ENCODE measurements at places on chromosomes 5 and 9.

DNA sequence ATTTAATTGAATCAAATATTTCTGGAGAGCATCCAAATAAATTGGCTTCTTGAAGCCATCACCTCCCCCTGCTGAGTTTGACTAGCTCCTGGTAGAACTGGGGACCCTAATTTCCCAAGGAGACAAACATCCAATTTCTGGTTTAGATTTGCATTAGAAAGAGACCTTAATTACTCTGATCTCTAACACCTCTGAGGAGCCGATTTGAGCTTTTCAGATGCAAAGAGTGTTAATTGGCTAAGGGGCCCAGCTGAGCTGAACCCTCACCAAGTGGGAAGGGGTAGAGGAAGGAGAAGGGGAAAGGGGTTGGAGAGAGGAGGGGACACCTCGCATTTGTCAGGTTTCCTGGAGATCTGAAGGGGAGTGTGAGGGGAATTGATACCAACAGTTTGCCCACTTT lies 145.4 kb upstream of the SHB start:
- no peak for DNase-seq

DNA sequence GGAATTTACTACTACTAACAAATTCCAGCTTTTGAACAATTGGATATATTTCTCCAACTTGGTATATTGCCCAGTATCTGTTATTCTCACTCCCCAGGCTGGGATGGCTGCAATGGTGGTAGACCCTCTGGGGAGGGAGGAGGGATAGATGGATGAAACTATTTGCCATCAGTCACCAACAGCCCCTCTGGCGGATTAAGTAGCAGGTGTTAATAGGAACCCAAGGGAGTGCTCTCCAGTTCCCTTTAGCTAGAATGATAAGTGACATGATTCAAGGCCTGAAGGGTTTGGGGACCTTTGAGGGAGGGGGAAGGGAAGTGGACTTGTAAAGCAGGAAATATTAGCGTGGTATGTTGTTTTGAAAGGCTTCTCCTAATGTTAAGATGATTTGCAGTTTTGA lies 824.0 kb upstream of the ARRDC3 start:
- DNase-seq = no peak

GRCh38 chr5:76763136-76763535 lies 47.2 kb downstream of the F2R start:
- DNase-seq = no peak

GRCh38 chr5:55347786-55348185 lies 40.0 kb downstream of the MTREX start:
- DNase-seq = peak; percentile 20

DNA sequence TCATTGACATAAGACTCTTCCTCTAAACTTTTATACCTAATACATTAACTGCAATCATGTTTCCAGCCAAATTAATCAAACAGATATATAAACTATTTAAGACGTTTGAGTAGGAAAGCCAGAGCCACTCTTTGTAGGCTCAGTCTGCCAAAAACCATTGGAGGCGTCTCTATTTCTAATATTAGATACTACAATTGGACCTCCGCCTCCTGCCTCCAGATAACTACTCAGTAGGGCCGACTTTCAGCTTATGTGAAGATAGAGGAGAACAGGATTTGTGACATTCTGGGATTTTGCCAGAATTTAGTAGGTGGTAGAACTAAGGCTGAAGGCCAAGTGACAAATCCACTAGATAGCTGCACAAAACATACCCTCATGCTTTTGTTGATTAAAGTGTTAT lies 463.0 kb downstream of the CETN3 start:
- no peak for DNase-seq

GRCh38 chr5:33235304-33235703 lies 205.5 kb upstream of the TARS1 start:
- no peak for DNase-seq

GRCh38 chr5:170485616-170485911 lies 18.3 kb upstream of the KCNIP1 start:
- no peak for DNase-seq

- no peak for DNase-seq
Measured at GRCh38 chr9:117354244-117354847, 60.5 kb downstream of the ASTN2 start.

DNA sequence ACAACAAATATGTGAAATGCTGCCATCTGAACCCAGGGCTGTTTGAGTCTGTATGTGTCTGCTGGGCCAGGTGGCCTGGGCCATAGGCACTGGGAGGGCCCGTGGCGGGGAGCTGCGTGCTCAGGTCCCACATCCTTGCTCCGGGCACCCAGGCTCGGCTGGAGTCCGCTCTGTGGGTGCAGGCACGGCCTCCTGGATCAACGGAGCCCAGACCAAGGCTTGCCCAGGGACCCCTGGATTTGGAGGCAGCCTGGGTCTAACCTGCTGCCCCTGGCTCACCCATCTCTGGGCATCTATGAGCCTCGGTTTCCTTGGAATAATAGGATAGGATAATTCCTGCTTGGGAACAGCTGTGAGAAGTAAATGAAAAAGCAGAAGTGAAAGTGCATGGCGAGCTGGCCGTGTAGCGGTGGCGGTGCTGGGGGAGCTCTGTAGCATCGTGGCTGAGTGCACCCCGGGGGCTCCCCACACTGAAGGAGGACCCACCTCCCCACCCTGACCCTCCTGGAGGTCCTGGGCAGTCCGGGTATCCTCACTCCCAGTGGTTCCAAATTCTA lies 1.2 kb downstream of the CDHR2 start:
- DNase-seq = peak; percentile 45

- DNase-seq = no peak
Measured at GRCh38 chr9:1101846-1102641, 51.9 kb downstream of the DMRT2 start.

- no peak for DNase-seq
Measured at GRCh38 chr5:93721071-93721470, 20.3 kb downstream of the POU5F2 start.

- no peak for DNase-seq
Measured at GRCh38 chr5:148965511-148966265, 97.2 kb downstream of the SH3TC2 start.

DNA sequence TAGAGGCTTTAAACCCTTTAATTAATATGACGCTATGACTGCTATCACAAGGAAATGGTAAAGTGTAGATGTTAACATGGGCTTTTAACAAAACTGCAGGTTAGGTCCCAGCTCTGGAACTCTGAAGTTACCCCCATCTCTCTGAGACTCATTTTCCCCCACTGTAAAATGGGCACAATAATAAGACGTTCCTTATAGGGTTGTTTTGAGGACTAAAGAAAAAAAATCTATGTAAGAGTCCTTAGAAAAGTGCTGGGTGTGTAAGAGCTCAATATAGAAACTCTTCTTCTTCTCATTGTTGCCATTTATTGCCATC lies 45.8 kb upstream of the STK32A start:
- DNase-seq = no peak

DNA sequence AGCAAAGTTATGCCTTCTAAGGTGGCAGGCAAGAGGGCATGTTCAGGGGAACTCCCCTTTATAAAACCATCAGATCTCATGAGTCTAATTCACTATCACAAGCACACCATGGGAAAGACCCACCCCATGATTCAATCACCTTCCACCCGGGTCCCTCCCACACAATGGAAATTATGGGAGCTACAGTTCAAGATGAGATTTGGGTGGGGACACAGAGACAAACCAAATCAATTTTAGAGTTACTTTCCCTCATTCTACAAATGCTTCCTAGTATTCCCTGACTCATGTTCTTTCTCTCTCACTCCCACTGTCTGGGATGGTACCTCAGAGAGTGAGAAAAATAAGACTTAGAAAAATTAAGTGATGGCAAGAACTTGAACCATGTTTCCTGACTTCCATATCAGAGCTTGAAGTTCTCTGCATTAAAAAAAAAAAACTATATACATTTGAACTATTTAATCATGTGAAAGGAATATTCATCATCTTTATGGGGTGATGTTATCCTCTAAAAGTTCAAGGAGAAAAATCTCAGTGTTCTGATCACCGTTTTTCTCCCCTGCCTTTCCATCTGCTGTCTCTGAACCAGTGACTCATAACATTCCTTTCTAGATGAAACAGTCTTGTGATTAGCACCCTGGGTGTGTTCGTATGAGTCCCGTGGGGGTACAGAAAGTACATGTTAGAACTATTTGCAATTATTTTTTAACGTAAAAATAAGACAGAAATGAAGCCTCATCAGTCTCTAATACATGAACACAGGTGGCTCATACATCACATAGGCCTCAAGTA lies 282.9 kb downstream of the SLF1 start:
- DNase-seq = peak; percentile 46

DNA sequence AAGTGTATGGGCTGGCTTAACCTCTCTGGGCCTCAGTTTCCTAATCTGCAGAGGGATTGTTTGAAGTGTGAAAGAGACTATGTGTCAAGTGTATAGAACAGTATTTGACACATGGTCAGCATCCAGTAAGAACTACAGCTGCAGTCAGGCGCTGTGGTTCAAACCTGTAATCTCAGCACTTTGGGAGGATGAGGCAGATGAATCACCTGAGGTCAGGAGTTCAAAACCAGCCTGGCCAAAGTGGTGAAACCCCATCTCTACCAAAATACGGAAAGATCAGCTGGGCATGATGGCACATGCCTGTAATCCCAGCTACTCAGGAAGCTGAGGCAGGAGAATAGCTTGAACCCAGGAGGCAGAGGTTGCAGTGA lies 31.9 kb upstream of the STING1 start:
- DNase-seq = no peak

- no peak for DNase-seq
Measured at GRCh38 chr5:39485079-39485478, 60.3 kb upstream of the DAB2 start.

DNA sequence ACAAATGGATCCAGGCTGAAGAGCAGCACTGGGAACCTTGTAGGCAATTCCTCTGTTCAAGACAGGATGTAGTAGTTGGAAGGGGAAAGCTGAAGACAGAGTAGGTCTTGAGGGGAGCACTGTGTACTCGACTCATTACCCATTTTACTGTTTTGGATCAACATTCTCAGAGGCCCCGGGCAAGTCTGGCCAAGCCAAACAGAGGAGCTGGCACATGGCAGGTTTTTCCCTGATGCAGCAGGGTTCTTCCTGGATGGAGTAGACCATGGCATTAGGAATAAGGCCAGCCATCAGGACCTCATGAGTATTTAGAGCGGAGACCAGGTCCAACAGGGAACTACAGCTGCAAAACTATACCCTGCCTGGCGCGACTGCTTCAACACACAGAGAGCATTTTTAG lies 4.4 kb downstream of the SVEP1 start:
- no peak for DNase-seq

DNA sequence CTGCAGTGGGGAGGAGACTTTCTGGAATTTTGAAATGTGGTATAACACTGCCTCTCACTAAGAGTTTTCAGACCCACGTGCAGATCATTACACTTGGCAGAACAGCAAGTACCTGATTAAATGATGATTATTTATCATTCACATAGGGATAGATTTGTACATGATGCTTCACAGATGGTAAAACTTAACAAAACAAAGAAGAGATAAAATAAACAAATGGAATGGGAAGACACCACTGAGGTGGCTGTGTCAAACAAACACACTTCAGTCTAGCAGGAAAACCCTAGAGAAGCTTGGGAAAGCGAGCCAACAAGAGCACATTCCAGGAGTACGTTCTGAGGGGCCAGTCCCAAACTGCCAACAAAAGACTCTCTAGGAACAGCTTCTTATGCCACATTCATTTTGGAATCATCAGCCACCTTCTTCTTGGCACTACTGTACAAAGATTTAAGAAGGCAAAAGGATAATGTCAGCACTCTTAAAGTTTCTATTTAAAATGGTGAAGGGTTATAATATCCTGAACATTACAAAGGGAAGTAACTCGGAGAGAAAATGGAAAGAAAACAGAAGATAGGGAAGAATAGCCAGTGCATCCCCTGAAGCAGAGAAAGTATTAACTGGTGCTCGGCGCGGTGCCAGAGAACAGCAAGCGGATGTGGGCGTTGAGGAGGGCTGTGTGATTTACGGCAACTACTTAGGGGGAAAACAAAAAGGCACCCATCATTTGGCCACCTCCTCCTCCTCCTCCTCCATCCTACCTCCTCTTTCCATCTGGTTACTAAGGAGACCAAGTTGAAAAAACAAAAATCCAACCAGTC lies 1.6 kb downstream of the MED27 start:
- peak; percentile 41 for DNase-seq

DNA sequence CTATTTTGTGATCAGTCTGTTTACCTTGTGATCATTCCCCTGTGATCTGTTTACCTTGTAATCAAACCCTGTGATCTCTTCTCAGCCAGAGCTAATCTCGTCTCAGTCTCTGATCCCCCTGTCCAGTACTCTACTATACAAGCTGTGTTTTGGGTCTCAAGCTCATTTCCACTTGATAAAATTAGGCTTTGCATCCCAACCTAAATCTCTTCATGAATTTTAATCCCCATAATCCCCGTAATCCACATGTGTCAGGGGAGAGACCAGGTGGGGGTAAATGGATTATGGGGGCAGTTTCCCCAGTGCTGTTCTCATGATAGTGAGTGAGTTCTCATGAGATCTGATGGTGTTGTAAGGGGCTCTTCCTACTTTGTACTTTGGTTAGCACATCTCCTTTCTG lies 157.2 kb downstream of the PRR16 start:
- DNase-seq = no peak

- no peak for DNase-seq
Measured at GRCh38 chr9:134330590-134330989, 4.3 kb downstream of the RXRA start.

- peak; percentile 63 for DNase-seq
Measured at GRCh38 chr9:121278477-121279261, 10.7 kb downstream of the GSN start.

GRCh38 chr5:15715967-15716366 lies 216.0 kb downstream of the FBXL7 start:
- DNase-seq = no peak

DNA sequence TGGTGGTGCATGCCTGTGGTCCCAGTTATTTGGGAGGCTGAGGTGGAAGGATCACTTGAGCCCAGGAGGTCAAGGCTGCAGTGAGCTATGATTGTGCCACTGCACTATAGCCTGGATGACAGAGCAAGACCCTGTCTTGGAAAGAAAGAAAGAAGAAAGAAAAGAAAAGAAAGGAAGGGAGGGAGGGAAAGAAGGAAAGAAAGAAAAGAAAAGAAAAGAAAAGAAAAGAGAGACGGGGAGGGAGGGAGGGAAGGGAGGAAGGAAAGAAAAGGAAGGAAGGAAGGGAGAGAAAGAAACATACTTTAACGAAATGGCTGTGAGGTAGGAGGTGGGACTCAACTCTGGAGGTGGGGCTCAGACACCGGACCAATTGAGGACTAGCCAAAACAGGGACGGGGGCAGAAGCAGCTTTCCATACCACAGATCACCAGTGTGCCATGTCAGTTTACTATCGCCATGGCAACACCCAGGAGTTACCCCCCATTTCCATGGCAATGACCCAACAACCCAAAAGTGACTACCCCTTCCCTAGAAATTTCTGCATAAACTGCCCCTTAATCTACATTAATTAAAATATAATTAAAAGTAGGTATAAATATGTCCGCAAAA lies 21.3 kb downstream of the PTGES start:
- no peak for DNase-seq

GRCh38 chr5:149355688-149356087 lies 2.2 kb upstream of the PCYOX1L start:
- no peak for DNase-seq

- DNase-seq = no peak
Measured at GRCh38 chr5:53063791-53064190, 45.8 kb downstream of the MOCS2 start.

GRCh38 chr5:134437340-134437846 lies 25.7 kb upstream of the CDKN2AIPNL start:
- DNase-seq = no peak

- DNase-seq = no peak
Measured at GRCh38 chr5:78360674-78360923, 182 bp downstream of the SCAMP1 start.

- no peak for DNase-seq
Measured at GRCh38 chr5:52255308-52255707, 532.4 kb upstream of the ITGA1 start.

GRCh38 chr5:141525653-141526052 lies 36.8 kb downstream of the PCDHGC5 start:
- DNase-seq = no peak

Data from suppressor macrophage treated with lipopolysaccharide for 1 hour (primary cell).